ENCODE measurements at places on chromosomes 7 and 10.

DNA sequence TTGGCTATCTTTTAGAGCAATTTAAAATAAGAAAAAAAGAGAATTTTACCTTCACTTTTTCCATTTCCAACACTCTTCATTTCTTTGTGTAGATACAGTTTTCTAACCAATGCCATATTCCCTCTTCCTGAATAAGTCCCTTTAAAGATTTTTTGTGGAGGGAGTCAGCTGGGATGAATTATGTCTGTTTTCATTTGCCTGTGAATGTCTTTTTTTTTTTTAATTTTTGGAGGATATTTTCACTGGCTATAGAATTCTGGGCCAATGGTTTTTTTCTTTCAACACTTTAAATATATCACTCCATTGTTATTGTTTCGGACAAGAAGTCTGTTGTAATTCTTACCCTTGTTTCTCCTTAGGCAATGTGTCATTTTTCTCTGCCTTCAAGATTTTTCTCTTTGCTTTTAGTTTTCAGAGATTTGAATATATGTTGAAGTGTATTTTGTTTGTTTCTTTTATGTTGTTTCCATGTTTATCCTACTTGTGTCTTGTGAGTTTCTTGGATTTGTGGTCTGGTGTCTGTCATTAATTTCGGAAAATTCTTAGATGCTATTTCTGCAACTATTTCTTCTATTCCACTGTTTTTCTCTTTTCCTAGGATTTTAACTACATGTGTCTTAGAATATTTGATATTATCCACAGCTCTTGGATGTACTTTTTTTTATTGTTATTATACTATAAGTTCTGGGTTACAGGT lies 20.0 kb upstream of the CXCL12 start:
- no peak for DNase-seq

GRCh38 chr10:131475803-131476202 lies 164.3 kb upstream of the TCERG1L start:
- no peak for DNase-seq

- no peak for DNase-seq
Observed at GRCh38 chr10:129392855-129393254, 74.2 kb upstream of the MGMT start.

GRCh38 chr7:142349670-142350405 lies 92.0 kb upstream of the PRSS58 start:
- DNase-seq, result no peak

DNA sequence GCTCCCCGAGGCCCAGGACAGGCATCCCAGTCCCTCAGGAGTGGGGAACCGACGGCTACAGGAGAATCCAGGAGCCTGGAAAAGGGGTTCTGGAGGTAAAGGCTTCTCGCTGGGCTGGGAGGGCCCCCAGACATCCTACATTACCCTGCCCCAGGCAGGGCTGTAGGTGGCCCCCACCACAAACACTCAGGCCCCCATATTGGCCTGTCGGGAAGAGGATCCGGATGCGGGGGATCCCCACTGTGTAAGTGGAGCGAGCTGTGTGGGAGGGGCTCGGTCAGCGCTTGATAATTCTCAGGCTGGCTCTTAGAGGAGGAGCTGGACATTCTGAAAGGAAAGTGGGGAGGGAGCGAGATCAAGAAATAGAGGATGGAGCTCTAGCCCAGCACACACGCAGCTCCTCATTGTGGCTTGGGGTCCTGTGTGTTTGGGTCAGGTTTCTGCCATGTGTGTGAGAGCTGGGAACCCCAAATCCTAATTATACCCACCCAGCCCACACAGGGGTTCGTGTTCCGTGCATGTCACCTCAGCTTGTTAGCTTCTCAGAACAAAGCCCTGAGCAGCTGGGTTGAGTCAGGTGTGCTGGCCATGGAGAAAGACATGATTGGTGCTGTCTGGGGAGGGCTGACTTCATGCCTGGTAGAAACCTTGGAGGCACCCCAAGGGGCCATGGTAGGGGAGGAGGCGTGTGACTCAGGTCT lies 49.4 kb downstream of the ZNF467 start:
- DNase-seq, result no peak

- no peak for DNase-seq
Observed at GRCh38 chr7:113263749-113264148, 145.4 kb upstream of the SMIM30 start.

DNA sequence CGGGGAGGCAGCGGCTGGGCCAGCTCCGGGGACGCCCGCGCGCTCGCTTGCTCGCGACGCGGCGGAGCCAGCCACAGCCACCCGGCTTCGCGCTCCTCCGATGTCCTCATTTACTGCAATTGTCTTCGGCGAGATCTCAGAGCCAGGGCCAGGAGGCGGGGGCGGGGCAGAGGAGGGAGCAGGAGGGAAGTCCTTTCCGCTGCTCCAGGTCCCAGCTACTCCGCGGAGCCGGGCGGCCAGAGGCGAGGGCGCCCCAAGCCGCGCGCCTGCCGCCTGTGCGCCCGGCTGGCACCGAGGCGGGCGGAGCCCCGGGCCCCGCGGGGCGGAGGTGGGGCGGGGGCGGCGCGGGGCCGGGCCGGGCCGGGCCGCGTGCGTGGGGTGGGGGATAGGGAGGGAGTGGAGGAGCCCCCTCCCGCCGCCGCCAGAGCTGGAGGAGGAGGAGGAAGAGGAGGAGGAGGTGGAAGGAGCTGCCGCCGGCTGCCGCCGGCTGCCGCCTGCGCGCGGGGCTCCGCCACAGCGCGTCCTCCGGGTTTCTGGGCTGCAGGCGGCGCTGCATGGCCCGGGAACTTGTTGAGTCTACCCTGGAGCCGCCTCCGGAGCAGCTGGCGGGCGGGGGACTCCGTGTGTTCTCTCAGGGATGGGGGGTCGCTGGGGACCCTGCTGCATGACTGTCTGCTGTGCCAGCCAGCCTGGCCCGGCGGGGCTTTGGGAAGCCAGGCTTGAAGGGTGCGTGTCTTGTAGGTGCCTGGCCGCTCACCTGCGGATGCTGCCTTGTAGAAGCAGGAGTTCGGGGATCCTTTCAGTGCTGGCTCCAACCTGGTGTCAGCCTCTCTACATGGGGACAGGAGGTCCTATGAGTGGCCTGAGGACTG lies at the start of gene INSYN2A:
Gene INSYN2A, minus strand, starts transcription at position 310 of the 872 bp plus-strand sequence. CDS start 20,196 bp downstream, outside the sequence.
- DNase-seq, result peak; percentile 29

- DNase-seq, result peak; percentile 29
Observed at GRCh38 chr10:31977440-31978155, 49.0 kb upstream of the ARHGAP12 start.

DNA sequence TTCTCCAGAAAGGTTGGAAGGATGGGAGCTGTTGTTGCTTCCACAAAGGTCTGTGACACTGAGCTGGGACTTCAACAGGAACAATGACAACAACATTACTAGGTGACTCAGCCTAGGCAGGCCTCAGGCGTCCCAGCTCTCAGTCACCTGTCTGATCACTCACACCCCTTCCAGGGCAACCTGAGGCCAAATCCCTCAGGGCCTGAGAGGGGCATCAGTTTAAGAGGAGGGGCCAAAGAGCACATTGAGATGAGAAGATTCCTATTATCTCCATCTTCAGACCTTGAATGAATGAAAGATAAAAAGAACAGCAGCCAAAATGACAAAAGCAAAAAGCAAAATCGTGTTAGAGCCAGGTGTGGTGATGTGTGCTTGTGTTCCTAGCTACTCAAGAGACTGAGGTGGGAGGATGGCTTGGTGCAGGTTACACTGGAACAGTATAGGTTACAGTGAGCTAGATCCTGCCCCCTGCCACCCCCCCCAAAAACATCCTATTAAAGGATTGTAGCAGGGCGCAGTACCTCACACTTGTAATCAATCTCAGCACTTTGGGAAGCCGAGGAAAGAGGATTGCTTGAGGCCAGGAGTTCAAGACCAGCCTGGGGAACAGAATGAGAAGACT lies at the start of gene ATG9B:
Gene ATG9B, minus strand, starts transcription at position 60 of the 622 bp plus-strand sequence. CDS start 71 bp downstream, outside the sequence.
- no peak for DNase-seq

DNA sequence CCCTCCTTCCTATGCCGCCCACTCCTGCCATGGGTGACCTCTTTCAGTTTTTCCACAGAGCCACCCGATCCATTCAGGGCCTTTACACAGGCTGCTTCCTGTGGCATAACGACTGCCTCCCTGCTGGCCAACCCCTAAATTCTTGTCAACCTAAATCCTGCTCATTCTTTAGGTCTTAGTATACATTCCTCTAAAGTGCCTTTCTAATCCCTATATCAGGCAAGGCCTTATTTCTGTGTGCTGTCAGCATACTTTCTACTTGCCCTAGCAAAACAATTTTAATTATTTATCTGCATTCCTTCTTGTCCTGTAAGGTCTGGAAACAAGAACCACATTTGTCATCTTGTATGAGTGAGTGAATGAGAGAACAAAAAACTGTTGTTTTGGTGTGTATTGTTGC lies 132.4 kb downstream of the DNAH11 start:
- DNase-seq, result no peak

GRCh38 chr7:131219312-131220041 lies 108.2 kb upstream of the MKLN1 start:
- no peak for DNase-seq
